GM04504 (cell line): ENCODE measurements at places on chromosomes 3 and 15.

DNA sequence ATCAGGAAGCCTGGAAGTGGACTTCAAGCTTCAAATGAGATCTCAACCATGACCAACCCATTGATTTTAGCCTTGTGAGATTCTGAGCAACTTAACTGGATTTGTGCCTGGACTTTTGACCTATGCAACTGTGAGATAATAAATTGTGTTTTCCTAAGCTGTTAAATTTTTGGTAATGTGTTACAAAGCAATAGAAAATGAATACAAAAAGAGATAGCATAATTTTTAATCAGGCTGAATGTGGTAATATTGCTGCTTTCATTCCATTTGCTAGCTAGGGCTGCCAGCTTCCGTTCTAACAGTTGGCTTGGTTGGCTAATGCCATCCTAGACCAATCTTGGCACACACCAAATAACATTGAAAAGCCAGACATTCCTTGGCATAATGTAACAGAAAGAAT, 12.2 kb downstream of the PROS1 start:
- DNase-seq = no peak

- DNase-seq = no peak
These were observed 357.3 kb downstream of the FHIT start for GRCh38 chr3:60893946-60894345.

- no peak for DNase-seq
These were observed 83.3 kb downstream of the TMCO5A start for GRCh38 chr15:38017721-38018120.

DNA sequence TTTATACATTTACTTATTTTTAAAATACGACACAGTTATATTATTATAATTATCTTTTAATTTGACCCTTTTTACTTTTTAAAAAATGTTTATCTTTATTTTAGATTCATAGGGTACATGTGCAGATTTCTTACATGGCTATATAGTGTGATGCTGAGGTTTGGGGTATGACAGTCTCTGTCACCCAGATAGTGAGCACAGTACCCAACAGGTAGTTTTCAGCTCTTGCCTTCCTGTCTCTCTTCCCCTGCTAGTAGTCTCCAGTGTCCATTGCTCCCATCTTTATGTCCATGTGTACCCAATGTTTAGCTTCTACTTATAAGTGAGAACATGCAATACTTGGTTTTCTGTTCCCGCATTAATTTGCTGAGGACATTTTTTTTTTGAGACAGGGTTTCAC, 21.8 kb upstream of the KCNMB2 start:
- DNase-seq = no peak

DNA sequence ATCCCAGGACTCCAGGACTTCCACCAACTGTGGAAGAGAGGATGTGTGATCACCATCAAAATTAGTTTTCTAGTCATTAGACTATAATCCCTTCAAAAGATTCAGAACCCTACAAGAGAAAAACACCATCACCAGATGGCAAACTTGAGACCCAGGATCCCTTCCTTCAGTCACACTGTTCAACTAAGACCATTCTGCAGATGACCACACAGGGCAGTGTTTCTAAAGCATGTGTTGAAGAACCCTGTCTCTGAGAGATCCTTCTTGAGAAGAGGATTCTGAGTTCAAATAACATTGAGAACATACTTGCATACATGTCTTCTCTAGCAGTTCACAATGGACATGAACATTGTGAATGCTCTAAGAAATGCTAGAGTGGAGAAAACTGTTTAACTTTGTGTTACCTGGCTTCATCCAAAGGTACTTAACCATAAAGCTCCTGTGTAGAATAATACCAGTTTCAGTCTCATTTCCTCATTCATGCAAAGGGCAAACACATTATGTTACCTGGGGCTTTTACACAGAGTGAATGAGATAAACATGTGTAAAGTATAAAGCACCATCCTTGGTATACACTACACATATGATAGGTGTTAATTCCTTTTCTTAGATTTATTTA, 2.4 kb upstream of the ADGRG7 start:
- no peak for DNase-seq

- DNase-seq = no peak
These were observed 555 bp upstream of the RCCD1 start for GRCh38 chr15:90953947-90954711.

GRCh38 chr3:4716706-4717362, 223.7 kb downstream of the ITPR1 start:
- peak; percentile 70 for DNase-seq

- DNase-seq = no peak
These were observed 138.4 kb downstream of the PLCL2 start for GRCh38 chr3:17023006-17023664.

DNA sequence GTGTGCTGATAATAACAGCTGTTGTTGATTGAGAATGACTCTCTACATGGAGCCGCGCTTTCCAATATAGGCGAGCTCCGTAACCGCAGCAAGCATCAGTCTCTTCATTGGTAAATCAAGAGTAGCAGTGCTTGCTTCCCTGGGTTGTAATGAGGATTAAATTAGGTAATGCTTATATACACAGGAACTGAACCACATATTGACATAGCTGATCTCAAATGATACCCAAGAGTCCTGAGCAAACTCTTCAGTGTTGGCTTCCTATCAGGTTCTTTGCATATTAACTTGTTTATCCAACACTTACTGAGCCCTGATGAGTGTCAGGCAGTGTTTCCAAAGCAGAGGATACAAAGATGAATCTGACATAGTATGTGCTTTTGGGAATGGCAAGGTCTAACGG, 46.4 kb upstream of the SLCO3A1 start:
- DNase-seq = no peak

- DNase-seq = no peak
These were observed 166.8 kb downstream of the IL1RAP start for GRCh38 chr3:190680691-190681090.

DNA sequence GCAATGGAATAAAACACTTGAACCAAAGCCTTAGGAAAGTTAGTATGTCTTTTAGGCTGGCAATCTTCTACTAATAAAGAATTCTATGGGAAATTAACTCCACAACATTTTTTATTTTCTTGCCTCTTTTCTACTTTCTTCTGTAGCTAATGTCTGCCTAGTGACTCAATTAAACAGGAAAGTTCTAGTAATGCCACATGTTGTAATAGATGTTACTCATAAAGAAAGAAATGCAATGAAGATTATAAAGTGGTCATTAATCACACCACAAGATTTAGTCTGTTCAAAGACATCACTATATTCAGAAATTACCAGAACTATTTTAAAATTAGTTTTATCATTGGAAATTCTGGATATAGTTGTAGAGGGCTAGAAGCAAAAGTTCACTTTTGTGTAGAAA, 329.7 kb downstream of the SI start:
- DNase-seq = no peak

GRCh38 chr3:87949879-87950208, 109.0 kb downstream of the CGGBP1 start:
- DNase-seq = no peak

DNA sequence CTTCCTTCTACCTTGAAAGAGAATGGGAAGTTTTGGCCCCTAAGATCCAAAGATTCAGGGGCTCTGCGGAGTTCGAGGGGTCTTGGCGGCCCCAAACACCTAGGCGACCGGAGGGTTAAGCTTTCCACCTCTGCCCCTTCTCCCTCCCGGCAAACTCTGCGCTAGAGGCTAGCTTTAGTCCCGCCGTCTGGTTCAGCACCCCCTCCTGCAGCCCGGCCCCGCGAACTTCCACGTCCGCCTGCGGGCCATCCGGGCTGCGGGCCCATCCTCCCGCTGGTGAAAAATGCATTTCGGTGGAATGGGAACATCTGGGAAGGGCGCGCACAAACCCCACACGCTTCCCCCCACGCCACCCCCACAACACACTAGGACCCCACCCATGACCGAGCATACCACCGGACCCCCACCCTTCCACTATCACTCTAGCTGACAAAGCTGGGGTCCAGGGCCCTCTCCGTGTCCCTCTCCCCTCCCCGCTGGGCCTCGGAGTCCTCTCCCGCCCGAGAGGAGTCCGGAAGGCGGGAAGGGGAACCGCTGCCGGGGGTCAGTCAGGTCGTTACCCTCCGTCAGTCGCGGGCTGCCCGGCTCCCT, 1.0 kb downstream of the SHOX2 start:
- no peak for DNase-seq

DNA sequence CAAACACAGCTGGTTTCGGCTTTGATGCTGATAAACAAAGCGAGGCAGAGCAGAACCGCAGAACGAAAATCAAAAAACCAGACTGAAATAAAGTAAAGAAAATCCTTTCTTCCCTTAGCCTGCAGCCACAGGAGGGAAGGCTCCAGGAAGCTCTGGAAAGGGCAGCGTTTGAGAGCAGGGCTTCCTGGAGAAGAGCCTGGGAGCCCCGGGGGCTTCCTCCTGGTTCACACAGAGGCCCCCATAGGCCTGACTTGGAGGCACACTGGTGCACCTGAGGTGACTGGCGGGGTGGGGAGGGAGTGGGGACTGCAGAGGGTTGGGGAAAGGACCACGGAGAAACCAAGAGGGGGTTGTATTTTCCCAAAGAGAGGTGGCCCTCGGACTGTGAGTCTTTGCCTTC, 98.8 kb upstream of the WNT5A start:
- no peak for DNase-seq

DNA sequence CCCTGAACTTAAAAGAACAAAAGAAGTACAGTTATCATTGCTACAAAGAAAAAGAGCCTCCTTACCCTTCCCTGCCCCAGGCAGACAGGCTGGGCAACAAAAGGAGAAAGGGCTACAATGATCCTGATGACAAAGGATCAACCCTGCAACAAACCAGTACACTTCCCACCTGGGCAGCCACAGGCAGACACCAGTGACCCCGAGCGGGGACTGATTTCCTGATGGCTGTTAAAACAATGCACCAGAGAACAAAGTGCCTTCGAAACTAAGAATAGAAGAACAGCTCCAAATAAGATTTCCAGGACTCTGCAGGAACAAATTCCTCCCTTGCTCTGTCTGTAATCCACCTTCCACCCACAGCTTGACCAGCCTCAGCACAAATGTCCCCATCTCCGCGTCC, 106.3 kb upstream of the ARHGEF3 start:
- DNase-seq = no peak

GRCh38 chr3:45043728-45044299, 17.7 kb downstream of the CLEC3B start:
- DNase-seq = peak; percentile 59

DNA sequence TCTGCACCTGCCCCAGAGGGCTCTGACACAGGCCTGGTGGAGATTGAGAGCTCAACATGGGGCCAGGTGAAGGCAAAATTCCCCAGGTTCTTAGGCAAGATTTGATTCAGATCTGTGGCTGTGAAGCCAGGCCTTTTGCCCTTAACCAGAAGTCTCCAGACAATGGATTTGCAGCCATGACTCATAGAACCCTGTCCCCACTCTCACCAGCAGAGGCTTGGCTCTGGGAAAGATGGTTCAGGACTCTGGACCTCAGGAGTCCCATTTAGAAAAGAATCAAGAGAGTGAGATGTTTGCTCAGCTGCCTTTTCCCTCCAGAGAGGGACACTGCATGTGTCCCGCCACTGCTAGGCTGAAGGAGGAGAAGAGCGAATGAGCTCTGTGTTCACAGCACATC, 361.4 kb upstream of the ICE2 start:
- DNase-seq = no peak

GRCh38 chr15:53837263-53837662, 77.8 kb upstream of the WDR72 start:
- no peak for DNase-seq

- peak; percentile 71 for DNase-seq
These were observed 24.0 kb upstream of the SLC24A5 start for GRCh38 chr15:48096813-48097212.

GRCh38 chr3:123392871-123393620, 55.8 kb downstream of the ADCY5 start:
- no peak for DNase-seq

GRCh38 chr3:19940643-19941042, 6.3 kb upstream of the RAB5A start:
- DNase-seq = no peak

- no peak for DNase-seq
These were observed 93.7 kb downstream of the FBLN2 start for GRCh38 chr3:13642597-13642996.

GRCh38 chr3:101725890-101726275, 1.5 kb downstream of the CEP97 start:
- DNase-seq = no peak

- no peak for DNase-seq
These were observed 2.7 kb downstream of the CYP1A1 start for GRCh38 chr15:74722591-74722990.

DNA sequence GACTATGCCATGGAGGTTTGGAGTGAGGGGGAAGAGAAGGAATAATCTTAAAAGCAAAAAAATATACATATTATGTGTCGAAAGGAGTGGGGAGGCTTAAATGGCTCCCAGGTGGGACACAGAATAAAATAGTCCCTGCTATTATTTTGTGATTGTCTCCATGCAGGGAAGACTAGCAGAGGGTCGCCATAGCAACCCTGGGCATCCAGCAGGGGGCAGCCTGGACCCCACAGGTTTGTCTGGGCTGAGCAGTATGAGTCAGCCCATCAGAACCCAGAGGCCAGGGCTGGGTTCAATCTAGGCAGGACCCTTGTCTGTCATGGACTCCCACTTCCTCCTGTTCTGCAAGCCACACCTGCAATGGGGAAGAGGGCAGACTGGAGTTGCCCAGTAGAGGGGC, 17.6 kb upstream of the LINGO1 start:
- no peak for DNase-seq

- no peak for DNase-seq
These were observed 3.2 kb downstream of the DUOX1 start for GRCh38 chr15:45132844-45133560.

DNA sequence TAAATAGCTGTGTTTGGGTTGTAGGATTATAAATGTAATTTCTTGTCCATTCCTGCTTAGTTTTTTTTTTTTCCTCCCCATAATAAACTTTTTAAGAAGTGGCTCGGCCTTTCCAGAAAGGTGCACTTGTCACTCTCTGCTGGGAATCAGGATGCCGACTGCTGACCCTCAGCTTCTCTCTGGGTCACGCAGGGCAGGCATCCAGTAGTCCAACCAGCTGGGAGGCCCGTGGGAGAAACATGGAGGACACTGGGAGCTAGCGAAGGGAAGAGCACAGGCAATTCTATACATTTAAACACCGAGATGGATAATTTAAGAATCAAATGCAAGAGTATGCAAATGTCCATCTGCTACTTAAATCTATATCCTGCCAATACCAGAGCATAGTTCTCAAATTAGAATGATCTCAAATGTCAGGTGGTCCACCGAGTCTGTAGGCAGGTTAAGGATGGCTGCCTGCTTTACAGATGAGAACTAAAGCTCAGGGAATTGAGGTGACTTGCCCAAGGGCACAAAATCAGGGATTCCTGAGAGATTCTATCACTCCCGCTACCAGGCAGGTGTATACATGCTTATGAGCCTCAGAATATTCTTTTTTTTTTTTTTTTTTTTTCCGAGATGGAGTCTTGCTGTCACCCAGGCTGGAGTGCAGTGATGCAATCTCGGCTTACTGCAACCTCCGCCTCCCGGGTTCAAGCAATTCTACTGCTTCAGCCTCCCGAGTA, 64.5 kb downstream of the DAPK2 start:
- no peak for DNase-seq

- DNase-seq = no peak
These were observed 56.9 kb downstream of the EXOG start for GRCh38 chr3:38553071-38553470.

DNA sequence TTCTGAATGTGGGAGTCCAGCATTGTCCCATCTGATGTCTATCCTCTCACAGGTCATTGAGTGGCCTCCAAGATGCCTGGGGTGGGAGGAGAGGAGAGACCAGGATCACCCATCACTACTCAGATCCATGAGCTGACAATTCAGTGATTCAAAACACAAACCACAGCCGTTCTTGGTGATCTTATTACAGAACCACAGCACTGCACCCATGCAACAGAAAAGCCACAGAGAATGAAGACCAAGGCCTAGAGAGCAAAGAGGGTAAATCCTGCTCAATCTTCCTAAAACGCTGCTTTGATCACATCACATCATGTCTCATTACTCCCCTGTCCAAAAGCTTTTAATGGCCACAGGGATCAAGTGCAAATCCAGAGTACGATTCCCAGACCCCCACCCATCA, 23.5 kb downstream of the ANP32A start:
- DNase-seq = no peak
